ENCODE measurements at places on chromosomes 3 and 15.
A peak's percentile ranks its signal among the peaks of the same experiment; 100 is the strongest.

- no peak for DNase-seq
These were observed 32.7 kb downstream of the IQSEC1 start for GRCh38 chr3:13040361-13041074.

- DNase-seq: no peak
These were observed 372.6 kb downstream of the VPS13C start for GRCh38 chr15:61687651-61688050.

GRCh38 chr3:72340476-72341379 lies 507.5 kb downstream of the SHQ1 start:
- DNase-seq: no peak

DNA sequence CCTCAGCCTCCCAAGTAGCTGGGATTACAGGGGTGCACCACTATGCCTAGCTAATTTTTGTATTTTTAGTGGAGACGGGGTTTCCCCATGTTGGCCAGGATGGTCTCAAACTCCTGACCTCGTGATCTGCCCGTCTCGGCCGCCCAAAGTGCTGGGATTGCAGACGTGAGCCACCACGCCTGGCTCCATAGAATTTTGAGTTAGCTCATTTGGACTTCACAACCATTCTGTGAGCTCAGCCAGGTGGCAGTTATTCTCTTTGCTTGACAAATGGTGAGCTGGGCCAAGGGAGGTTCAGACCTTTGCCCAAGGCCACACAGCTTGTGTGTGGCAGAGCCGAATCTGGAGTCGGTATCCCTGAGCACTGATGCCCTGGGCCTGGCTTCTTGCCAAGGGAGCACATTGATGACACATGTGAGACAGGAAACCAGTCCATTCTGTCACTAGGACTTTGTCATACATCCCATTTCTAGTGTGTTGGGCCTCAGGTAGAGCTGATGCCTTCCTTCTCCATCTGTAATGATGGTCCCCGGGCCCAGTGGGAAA lies 17.6 kb downstream of the PODXL2 start:
- no peak for DNase-seq

GRCh38 chr3:14946739-14947099 lies 664 bp upstream of the NR2C2 start:
- peak; percentile 26 for DNase-seq

GRCh38 chr3:146195030-146195429 lies 34.0 kb upstream of the PLOD2 start:
- no peak for DNase-seq

- DNase-seq: no peak
These were observed 7.7 kb upstream of the MAP1A start for GRCh38 chr15:43509660-43510199.

- peak; percentile 72 for DNase-seq
These were observed 115.7 kb upstream of the TJP1 start for GRCh38 chr15:29937956-29938355.

DNA sequence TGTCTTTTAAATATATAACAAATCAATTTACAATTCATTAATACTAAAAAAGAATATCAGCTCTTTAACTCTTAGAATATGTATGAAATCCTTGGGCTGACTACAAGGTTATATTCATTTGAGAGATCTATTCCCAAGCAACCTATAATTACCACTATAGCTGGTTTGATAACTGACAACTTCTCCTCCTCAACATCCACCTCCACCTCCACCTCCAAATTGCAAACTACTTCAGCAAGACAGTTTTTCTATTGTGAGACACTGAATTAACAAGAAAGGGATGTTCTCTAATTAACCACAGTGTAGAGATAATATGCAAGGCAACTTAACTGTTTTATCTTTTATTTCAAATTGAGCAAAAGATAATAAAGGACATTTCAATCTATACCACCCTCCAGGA lies 284.8 kb upstream of the ARL6 start:
- no peak for DNase-seq

DNA sequence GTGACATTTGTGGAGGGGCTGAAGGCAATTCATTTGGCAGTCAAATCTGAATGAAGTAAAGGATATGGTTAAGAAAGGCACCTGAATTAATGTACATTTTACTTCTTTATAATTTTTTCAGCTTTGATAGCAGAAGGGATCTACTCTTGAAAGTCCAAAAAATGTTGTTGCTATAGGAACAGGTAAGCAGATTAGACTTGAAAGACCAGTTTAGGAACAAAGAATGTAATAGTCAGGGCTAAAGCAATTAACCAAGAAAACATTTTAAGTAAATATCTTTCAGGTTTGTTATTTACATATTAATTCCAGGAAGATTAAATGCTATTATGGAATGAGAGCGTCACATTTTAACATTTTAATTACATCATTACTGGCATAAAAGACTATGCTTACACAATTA lies 1.1 kb downstream of the ATP13A4 start:
- DNase-seq: no peak

GRCh38 chr15:40310001-40310959 lies 2.5 kb upstream of the PLCB2 start:
- DNase-seq: peak; percentile 42

- no peak for DNase-seq
These were observed 509.0 kb upstream of the NECTIN3 start for GRCh38 chr3:110562621-110563020.

Measured in fibroblast of lung (primary cell).